ENCODE measurements at places on chromosomes 6 and 20.

- DNase-seq = no peak
Measured at GRCh38 chr6:20826378-20826777, 292.1 kb downstream of the CDKAL1 start.

GRCh38 chr6:149334201-149334600 lies 16.7 kb downstream of the TAB2 start:
- DNase-seq = no peak

DNA sequence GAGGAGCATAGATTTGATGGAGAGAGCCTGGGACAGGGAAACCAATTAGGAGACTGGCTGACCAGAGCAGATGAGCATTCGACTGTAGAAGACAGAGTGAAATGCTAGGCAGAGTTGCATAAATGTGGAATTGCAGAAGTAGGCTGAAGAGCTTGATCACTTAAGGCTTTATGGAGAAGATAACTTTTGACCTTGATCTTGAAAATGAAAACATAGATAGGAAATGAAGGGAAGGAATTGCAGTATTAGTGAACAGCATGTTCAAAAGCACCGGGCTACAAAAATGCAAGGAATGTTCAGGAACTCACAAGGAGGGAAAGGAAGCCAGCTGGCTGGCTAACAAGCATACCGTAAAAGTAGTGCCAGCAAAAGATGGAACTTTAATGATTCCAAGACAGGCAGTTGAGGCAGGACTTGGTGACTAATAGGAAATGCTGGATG lies 20.5 kb upstream of the LTV1 start:
- DNase-seq = no peak

DNA sequence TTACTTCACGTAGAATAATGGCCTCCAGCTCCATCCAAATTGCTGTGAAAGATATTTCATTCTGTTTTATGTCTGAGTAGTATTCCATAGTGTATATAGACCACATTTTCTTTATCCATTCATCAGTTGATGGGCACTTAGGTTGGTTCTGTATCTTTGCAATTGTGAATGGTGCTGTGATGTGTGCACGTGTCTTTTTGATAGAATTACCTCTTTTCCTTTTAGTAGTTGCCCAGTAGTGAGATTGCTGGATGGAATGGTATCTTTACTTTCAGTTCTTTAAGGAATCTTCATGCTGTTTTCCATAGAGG lies 91.8 kb downstream of the CARMIL1 start:
- no peak for DNase-seq

- no peak for DNase-seq
Measured at GRCh38 chr6:7646394-7646793, 56.4 kb downstream of the SNRNP48 start.

- no peak for DNase-seq
Measured at GRCh38 chr6:121668259-121668658, 232.8 kb downstream of the GJA1 start.

DNA sequence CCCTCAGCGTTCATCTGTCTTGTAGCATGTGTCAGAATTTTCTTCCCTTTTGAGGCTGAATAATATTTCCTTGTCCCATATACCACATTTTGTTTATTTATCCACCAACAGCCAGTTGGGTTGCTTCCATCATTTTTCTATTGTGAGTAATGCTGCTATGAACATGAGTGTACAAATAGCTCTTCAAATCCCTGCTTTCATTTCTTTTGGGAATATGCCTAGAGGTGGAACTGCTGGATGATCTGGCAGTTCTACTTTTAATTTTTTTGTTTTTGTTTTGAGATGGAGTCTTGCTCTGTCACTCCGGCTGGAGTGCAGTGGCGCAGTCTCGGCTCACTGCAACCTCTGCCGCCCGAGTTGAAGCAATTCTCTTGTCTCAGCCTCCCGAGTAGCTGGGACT lies 64.7 kb downstream of the SASH1 start:
- DNase-seq = no peak

GRCh38 chr6:16496991-16497801 lies 258.8 kb downstream of the GMPR start:
- no peak for DNase-seq

- DNase-seq = no peak
Measured at GRCh38 chr6:11023032-11023431, 21.1 kb downstream of the ELOVL2 start.

- DNase-seq = no peak
Measured at GRCh38 chr20:50321797-50322480, 131.3 kb downstream of the CEBPB start.

DNA sequence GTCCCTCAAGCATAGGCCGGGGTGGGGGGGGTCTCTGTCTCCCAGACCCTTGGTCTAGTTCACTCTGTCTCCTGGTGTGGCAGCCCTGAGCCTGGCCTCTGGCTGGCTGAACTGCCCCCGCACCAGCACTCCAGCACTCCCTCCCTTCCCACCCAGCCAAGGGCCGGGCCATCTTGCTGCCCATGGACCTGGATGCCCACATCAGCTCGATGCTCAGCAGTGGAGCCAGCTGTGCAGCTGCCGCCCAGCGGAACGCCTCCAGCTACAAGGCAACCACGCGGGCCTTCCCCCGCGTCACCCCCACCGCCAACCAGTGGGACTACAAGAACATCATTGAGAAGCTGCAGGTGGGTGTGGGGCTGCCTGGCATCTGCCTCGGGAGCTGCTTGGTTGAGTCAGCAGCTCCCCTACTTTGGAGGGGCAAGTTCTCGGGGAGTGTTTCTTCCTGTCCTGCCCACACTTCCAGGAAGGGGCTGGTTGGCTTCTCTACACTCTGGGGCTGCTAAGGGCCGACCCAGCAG lies 28.4 kb downstream of the UQCC2 start:
- DNase-seq = no peak

DNA sequence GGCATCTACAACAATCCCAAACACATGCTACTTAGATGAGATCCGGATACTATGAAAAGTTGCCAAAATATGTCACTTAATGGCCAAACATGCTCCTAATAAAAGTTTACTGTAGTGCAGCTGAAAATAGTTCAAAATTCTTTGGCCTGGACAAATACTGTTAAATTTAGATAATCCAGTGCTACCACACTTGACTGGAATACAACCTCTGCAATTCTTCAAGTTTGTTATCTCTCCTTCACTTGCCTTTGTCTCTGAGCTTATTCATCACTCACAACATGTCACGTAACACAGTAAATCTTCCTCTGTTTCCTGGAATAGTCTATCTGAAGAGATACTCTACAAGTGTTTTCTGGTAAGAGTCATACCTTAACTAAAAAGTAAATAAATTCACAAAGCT lies 10.5 kb upstream of the PLN start:
- no peak for DNase-seq

DNA sequence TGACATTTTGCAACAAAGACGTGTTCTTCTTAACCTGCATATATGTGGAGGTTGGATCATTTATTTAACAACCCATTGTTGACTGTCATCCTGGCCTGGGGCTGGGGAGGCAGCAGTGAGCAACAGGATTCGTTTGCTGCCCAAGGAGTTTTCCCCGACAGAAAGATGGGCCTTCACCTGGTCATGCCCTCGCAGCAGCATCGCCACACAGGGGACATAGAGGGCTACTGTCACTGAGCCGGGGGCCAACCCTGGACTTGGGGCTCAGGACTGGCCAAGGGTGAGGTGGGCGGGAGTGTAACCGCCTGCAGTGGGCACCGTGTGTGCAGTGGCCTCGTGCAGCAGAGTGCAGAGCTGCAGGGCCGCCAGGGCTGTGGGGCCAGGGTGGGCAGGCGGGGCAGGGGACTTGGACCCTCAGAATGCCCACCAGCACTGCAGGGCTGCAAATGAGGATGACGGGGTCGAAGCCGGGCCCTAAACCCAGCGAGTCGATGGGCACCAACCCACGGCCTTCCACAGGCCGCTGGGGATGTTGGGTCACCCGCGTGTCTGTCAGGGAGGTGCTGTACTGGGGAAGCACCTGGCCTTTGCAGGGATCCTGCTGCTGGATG lies 11.8 kb downstream of the DUSP22 start:
- DNase-seq = no peak

GRCh38 chr6:21953831-21954801 lies 342.7 kb downstream of the PRL start:
- peak; percentile 50 for DNase-seq

DNA sequence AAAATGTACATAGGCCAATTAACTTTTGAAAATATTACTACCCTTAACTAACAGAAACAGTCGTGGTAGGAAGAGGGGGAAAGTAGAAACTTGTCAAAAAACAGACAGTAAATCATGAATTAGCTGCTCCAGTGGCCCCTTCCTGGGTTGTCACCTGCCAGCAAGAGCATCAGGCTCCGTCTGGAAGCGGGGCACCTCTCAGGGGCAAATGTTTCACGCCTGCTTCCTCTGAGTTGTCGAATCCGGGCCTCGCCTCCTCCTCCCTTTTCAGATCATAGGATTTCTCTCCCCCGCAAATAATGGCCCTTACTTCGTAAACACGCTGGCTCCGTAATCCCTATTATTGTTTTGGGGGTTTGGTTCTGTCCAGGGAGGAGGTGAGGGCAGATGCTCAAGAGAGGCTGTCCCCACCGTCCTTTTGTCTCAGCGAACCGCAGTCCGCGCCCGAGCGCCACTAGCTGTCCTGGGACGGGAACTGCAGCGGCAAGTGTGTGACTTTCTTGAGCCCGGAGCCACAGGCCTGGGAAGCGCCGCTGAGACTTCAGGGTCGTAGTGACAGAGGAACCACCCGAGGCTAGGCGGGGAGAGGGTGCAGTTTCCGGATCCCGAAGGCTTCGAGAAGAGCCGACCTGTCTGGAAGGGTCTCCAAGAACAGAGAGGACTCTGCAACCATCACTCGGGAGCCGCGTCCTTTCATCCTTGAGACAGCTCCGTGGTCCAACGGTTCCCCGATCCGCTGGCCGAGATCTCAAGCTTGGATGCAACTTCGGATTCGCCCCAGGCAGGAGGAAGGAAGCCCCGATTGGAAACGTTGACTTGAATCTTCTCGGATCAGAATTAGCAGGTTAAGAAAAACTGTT lies 214.5 kb upstream of the ZNF184 start:
- peak; percentile 95 for DNase-seq

GRCh38 chr6:118649918-118650581 lies 1.3 kb downstream of the CEP85L start:
- no peak for DNase-seq

DNA sequence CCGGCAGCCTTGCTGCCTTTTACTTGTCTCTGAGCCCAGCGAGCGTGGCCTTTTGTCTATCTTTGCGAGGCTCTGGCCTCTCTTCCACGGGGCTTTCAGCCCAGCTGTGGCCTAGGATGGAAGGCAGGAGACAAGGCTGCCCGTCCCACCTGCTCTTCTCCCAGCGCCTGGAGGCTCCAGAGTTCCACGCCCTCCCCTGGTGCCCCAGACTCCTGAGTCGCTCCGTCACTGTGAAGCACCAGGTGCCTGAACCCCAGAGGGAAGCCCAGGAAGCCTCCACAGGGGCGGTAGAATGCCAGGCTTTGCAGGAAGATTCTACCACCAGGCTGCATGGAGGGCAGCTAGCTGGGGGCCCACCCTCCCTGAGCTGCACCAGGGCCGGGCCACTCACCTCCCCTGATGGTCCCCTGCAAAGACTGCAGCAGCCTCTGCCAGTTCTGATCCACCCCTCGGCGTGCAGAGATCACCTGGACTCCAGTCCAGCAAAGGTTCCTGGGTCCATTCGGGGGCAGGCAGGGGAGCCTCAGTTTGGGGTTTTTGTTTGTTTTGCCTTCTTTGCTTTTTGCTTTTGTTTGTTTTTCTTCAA lies 384.6 kb downstream of the CDH4 start:
- no peak for DNase-seq

GRCh38 chr20:51679254-51679921 lies 88.8 kb downstream of the ATP9A start:
- DNase-seq = peak; percentile 44

DNA sequence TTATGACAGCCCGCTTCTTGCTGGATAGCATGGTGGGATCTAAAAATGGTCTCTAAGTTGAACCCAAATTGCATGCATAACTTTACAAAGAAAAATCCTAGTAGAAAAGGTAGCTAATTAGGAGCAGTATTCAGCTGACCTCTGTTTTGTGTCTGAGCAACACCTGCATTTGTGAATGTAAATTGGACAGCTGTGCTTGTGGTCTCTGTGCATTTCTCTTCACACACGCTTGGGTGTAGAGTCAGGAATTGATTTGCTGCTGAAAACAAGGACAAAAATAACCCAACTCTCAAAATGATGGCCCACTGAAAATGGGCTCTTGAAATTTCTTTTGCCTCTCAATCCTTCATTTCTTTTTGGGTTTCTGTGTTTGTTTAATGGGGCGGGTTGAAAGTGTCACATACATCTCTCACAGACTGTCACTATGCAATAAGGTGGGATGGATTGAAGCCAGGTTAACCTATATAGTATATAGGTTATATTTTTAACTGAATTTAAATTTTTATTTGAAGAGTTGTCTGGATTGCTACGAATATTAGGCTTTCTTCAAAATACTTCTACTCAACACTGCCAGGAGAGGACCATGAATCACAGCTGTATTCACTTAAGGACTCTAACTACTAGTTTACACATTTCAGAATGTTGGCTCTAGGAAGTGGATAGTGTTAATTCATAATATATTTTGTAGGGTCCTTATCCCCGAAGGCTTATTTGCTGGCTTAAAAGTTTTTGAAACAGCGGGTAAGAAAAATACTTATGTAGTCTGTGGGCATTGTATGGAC lies 46.5 kb downstream of the SOBP start:
- no peak for DNase-seq

DNA sequence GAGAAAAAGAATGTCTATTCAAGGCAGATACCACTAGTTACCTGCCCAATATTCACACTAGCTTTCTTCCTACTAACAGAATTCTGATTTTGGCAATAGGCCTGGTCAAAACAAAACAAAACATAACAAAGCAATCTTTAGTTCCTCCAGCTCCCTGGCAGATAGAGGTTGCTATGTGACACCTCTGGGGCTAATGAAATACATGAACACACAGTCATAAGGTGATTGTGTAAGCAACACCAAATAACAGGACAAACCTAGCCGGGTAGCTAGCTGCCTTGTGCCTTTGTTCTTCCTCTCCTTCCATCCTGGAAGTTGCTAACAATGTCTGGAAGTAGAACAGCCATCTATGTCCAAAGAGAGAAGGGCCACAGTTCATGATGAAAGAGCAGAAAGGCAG lies 6.0 kb upstream of the HMGN3 start:
- DNase-seq = no peak

GRCh38 chr6:37799263-37799644 lies 20.3 kb upstream of the ZFAND3 start:
- no peak for DNase-seq

DNA sequence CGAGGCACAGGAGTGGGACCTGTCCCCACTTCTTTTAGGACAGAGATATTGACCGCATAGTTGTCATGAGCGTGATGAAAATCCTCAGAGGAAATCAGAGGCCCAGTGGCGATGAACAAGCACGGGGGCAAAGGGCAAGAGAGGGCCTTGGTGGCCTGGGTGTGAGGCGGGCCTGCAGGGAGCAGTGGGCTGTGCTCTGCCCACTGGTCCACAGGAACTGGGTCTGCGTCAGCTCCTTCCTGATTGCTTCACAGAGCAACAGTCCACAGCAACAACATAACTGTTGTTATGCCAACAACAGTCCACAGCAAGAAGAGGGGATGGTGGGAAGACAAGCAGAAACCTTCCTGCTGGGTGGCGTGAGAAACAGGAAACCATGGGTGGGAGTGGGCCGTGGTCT lies 335.6 kb downstream of the ZFAND3 start:
- DNase-seq = no peak

GRCh38 chr6:113644861-113645575 lies 212.1 kb upstream of the MARCKS start:
- DNase-seq = no peak

GRCh38 chr6:68632734-68633133 lies 2.3 kb upstream of the ADGRB3 start:
- DNase-seq = no peak
